Myometrial cell (primary cell): ENCODE measurements at places on chromosomes 7 and 10. TPM values are rescaled to one million over a fixed set of nuclear protein-coding genes. Genes with fewer than 3 reads are reported as not detected.

CYP26C1 gene
- not detected in 2 replicates for total RNA-seq

CALML3 gene
- not detected in 2 replicates for total RNA-seq

GLRX3 gene
- total RNA-seq, result 92.8 and 118 TPM in 2 replicates

AUTS2 gene
- total RNA-seq, result under 0.01 and 4.1 TPM in 2 replicates

RELN gene
- 0.29 and 4.4 TPM in 2 replicates for total RNA-seq

DNAH11 gene
- total RNA-seq, result under 0.01 and 1.4 TPM in 2 replicates

DGKB gene
- under 0.01 and 0.89 TPM in 2 replicates for total RNA-seq

ATP6V0A4 gene
- not detected in 2 replicates for total RNA-seq

FAM20C gene
- total RNA-seq, result 71.2 and 71.5 TPM in 2 replicates

INMT gene
- 4.9 and 6.6 TPM in 2 replicates for total RNA-seq

WDR86 gene
- total RNA-seq, result 17.6 and 19.1 TPM in 2 replicates
